Kidney epithelial cell (primary cell): ENCODE measurements at places on chromosomes 4 and X. TPM values are rescaled to one million over a fixed set of nuclear protein-coding genes. Genes with fewer than 3 reads are reported as not detected.

SHROOM2 gene
- total RNA-seq: 10.6 and 14.1 TPM in 2 replicates

TNMD gene
- total RNA-seq: not detected in 2 replicates

SLC26A1 gene
- 0.38 and 0.96 TPM in 2 replicates for total RNA-seq

GLOD5 gene
- not detected in 2 replicates for total RNA-seq

STOX2 gene
- 4.4 and 5.5 TPM in 2 replicates for total RNA-seq

RASL11B gene
- total RNA-seq: 0.67 and 2.1 TPM in 2 replicates

GUCY1B1 gene
- total RNA-seq: 1.7 and 2.8 TPM in 2 replicates
